ENCODE measurements at places on chromosomes 3 and 15. TPM values are rescaled to one million over a fixed set of nuclear protein-coding genes. Genes with fewer than 3 reads are reported as not detected.
A peak's percentile ranks its signal among the peaks of the same experiment; 100 is the strongest.

Gene LRRIQ4
- not detected for total RNA-seq

Gene NANOGP8
- not detected for total RNA-seq

Gene RPS27L
- total RNA-seq, result 74.7 TPM

Gene ANKRD63
- total RNA-seq, result 0.44 TPM

Gene CADM2
- total RNA-seq, result 6.5 TPM

Gene COMMD2
- 10.3 TPM for total RNA-seq

Gene ZBTB20
- 90.8 TPM for total RNA-seq

Gene HRG
- total RNA-seq, result not detected

Gene LDHAL6B
- not detected for total RNA-seq

Gene UCN2
- total RNA-seq, result not detected

Gene ABHD14A
- total RNA-seq, result 21.0 TPM

- no peak for DNase-seq
These were observed 27.7 kb downstream of the CCDC54 start for GRCh38 chr3:107404727-107405469.

- DNase-seq, result no peak
These were observed 815 bp downstream of the ULK4 start for GRCh38 chr3:41960826-41961750.

GRCh38 chr3:13025778-13026518 lies 47.3 kb downstream of the IQSEC1 start:
- no peak for DNase-seq

DNA sequence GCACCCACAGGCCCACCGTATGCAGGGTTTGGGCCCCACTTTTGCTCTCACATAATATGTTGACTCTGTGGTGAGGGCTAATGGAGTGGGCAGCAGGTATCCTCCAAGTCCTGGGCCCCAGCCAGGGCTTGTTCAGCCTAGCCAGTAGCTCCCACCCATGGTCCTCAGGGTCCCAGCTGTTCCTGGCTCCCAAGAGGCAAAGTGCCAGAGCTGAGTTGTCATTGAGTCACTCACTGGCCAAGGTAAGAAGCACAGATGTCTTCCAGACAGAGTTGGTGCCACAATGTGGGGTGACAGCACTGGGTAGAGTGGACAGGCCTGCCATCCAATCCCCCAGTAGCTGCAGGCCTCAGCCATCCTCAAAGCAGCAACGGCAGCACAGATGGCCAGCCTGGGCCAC lies 4.3 kb downstream of the SHF start:
- DNase-seq, result no peak

- DNase-seq, result no peak
These were observed 62.4 kb downstream of the ARIH1 start for GRCh38 chr15:72536506-72536905.

DNA sequence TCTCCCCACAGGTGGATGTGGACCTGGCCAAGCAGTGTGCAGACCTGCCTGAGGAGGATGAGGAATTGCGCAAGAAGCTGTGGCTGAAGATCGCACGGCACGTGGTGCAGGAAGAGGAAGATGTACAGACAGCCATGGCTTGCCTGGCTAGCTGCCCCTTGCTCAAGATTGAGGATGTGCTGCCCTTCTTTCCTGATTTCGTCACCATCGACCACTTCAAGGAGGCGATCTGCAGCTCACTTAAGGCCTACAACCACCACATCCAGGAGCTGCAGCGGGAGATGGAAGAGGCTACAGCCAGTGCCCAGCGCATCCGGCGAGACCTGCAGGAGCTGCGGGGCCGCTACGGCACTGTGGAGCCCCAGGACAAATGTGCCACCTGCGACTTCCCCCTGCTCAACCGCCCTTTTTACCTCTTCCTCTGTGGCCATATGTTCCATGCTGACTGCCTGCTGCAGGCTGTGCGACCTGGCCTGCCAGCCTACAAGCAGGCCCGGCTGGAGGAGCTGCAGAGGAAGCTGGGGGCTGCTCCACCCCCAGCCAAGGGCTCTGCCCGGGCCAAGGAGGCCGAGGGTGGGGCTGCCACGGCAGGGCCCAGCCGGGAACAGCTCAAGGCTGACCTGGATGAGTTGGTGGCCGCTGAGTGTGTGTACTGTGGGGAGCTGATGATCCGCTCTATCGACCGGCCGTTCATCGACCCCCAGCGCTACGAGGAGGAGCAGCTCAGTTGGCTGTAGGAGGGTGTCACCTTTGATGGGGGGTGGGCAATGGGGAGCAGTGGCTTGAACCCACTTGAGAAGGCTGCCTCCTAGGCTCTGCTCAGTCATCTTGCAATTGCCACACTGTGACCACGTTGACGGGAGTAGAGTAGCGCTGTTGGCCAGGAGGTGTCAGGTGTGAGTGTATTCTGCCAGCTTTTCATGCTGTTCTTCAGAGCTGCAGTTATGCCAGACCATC lies 8.6 kb downstream of the VPS18 start:
- DNase-seq, result peak; percentile 65

GRCh38 chr3:28134792-28135375 lies 106.5 kb upstream of the CMC1 start:
- no peak for DNase-seq

DNA sequence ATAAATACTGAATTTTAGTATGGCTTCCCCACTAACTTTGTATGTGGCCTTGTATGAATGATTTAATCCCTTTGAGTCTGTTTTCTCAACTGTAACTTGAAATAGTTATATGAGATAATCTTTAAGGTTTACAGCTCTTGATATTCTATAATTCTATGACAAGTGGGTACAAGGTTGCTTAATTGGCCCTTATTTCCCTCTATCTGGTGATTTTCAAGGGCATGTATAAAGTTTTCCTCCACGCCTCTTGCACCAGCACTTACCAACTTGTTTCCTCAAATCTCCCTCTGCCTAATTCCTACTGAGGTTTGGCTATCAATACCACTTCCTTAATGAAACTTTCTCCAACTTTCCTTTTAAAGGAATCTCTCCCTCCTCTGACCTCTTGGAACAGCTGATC lies 112.9 kb downstream of the ISL2 start:
- DNase-seq, result no peak

DNA sequence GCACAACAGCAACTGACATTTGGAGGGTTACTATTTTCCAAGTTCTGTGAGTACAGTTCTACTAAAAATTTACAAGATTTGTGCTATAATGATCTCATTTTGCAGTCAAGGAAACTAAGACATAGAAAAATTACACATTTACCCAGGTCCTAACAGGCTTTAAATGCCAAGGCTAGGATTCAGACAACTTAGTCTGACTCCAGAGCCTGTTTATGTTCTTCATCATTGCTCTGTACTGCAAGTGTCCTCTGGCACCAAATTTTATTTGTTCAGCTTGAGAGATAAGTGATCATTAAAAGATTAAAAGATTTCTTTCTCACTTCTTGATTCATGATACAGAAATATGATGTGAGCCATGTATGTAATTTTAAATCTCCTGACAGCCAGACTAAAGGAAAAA lies 290.8 kb downstream of the UBE2E2 start:
- DNase-seq, result no peak

- DNase-seq, result no peak
These were observed 81.8 kb downstream of the WWTR1 start for GRCh38 chr3:149575961-149576564.

DNA sequence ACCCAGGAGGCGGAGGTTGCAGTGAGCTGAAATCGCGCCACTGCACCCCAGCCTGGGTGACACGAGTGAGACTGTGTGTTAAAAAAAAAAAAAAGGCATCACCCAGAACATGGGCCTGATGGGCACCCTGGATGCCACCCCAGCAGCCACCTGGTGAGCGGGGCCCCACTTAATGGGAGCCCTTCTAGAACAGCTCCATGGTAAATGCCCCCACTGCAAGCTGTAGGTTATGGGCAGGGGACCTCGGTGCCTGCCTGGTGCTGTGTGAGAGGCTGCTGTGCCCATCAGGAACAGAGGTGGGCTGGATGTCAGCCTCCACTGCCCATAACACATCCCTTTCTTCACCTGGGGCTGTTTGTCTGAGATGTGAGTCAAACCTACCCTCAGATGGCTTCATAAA lies 156.2 kb upstream of the MEF2A start:
- DNase-seq, result peak; percentile 50

- no peak for DNase-seq
These were observed 87.9 kb downstream of the CHST2 start for GRCh38 chr3:143207338-143207961.

GRCh38 chr3:29381595-29381994 lies 100.7 kb downstream of the RBMS3 start:
- DNase-seq, result no peak

DNA sequence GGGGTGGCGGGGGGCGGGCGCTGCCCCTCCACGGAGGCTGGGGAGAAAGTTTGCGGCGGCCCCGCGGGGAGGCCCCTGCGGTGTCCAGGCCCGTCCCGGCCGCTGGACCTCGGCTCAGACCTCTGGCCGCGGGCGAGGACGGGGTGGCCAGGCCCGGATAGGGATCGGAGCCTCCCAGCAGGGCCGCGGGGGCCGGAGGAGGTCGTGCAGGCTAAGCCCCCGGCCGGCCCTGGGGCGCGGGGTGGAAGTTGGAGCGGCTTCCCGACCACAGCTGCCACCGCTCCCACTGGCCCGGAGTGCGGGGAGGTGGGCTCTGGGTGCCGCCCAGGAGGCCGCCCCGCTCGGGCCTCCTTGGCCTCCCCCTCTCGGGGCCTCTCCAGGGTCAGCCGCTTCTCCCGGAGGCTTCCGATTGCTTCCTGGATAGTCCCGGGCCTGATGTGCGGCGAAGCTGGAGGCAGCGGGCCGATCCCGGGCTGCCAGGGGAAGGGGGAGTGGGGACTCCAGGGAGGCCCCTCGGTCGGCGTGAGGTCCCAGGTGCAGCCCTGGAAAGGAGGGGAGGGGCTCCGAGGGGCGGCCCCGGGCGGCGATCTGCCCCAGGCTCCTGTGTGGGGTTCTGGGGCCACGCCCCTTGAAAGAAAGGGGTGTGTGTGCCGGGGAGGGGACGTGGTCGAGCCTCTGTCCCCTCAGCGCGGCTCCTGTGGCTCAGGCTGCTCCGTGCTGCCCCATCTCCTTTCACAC lies 907 bp downstream of the PLXNA1 start:
- DNase-seq, result no peak

DNA sequence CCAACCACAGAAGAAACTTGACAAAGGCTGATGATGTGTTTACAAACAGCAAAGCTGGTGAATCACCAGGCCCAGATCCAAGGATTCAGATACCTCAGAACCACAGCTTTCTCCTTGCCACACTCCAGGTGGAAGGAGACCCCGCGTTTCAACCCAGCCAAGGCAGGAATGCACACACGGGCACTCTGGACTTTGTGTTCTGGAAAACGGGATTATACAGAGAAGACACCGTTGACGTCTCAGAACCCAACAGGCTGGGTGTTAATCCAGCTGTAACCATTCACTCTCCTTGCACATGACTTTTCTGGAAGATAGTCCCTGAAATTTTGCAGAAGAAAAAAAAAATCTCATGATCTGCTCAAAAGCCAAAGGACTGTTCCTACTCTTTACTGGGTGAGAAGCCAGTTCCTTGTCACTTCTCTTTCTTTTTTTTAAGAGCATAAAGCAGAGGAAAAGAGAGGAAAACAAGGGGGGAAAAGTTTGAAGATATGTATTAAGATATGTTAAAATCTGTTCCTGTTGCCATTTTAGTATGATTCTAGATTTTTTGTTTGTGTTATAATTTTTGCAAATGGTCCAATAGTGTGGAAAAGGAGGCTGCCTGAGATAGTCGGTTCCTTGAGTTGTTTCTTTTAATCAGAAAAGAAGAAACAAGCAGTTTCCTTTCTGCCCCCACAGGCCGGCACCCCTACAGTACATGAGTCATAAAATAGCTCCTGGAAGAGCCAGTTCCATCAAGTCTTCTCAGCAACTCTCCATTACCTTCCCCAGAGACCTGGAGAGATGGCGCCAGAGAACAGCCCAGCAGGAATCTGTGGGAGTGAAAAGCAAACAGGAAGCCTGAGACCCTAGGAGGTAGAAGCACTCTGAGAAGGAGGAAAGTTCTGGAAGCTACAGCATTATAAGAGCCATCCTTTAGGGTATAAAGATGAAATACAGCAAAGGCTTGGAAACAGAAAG lies 73.1 kb downstream of the RORA start:
- no peak for DNase-seq

DNA sequence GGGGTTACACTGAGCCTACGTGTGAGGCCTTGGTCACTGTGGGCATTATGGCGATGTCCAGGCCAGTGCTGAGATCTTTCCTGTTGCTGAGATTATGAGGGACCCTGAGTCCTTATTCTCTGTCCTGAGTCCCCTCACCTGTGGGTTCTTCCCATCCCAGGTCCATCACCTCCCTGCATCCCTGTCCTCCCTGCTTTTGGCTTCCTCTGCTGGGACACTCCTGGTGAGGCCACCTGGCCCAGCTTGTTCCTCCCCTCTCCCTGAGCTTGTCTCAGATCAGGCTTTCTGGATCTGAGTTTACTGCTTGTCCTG lies 36.1 kb downstream of the AMOTL2 start:
- no peak for DNase-seq

- no peak for DNase-seq
These were observed 29.1 kb upstream of the LYSMD4 start for GRCh38 chr15:99762288-99762687.

GRCh38 chr15:27449941-27450340 lies 479.0 kb downstream of the GABRG3 start:
- DNase-seq, result no peak

GRCh38 chr3:184757022-184757651 lies 45.3 kb upstream of the MAGEF1 start:
- DNase-seq, result peak; percentile 85

DNA sequence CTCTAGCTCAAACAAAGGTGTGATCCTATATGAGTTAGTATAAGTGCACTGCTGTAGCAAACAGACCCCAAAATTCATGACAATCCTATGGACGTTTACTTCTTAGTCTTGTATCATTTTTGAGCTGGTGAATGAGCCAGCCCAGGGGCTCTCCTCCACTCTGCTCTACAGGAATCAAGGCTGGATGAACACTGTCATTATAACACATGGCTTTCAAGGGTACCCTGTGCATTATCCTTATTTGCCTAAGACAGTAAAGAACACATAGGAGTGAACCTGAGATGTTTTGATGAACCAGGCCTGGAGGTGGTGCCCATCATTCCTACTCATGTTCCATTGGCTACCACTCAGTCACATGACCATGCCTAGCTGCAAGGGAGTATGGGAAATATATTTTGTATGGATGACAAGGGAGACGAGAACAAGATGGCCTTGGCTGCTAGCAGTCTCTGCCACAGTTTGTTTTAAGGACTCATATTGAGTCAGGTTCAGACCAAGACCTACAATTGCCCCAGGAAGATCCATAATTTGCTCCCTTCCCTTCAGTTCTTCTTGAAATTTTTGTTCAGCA lies 107.4 kb upstream of the HES1 start:
- DNase-seq, result no peak

- DNase-seq, result peak; percentile 52
These were observed 135.4 kb downstream of the KLF13 start for GRCh38 chr15:31461911-31462480.

DNA sequence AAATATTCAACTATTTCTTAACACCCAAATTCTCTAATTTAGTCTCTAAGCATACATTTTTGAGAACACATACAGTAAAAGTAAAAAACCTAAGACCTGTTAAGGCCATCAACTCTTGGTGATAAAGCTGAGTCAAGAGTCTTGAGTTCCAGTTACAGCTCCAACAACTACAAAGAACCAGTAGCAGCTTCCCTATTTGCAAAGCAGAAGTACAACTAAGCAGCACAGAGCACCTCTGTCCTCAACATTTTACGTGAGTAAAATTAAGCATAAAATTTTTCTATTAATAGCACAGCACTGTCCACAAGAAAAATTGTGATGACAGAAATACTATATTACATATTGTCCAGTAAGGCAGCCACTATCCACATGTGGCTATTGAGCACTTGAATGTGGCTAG lies 4.4 kb downstream of the PCOLCE2 start:
- DNase-seq, result no peak

- DNase-seq, result no peak
These were observed 62.8 kb upstream of the HERC1 start for GRCh38 chr15:63896336-63897115.
